ENCODE measurements at places on chromosomes 3 and 15.

GRCh38 chr15:51912528-51912927, 59.0 kb downstream of the LEO1 start:
- DNase-seq, result no peak

DNA sequence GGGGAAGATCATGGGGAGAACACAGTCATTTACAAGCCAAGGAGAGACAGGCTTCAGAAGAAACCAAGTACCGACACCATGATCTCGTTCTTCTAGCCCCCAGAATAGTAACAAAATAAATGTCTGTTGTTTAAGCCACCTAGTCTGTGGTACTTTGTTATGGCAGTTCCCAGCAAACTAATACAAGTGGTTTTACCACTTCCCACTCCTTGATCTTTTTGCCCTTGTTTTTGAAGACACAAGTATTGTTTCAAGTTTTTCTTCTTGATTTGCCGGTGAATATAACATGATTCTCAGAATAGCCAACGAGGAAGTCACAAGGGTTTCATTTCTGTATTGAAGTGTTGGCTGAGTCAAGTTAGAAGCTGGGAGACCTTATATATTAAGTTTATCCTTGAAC, 220.3 kb downstream of the SOX2 start:
- no peak for DNase-seq

- DNase-seq, result peak; percentile 14
These were observed 239.9 kb downstream of the CPNE4 start for GRCh38 chr3:131794766-131795388.

GRCh38 chr3:196599734-196600128, 31.3 kb downstream of the FBXO45 start:
- DNase-seq, result no peak

DNA sequence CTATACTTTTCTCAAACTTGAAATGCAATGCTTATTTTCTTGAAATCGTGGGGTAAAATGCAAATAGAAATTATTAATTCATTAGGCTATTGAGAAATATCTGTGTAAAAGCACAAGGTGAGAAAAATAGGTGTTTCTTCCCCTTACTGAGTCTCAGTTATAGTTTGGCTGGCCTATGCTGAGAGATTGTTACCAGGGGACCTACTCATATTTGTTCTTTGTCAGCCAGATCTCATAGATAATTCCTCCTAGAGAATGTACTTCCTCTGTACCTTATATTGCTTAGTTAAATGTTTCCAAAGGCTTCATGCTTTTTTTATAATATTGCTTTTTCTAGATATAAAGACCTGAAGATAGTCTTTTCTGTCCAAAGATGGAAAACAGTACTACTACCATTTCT, 60.0 kb upstream of the TRPC1 start:
- DNase-seq, result no peak

DNA sequence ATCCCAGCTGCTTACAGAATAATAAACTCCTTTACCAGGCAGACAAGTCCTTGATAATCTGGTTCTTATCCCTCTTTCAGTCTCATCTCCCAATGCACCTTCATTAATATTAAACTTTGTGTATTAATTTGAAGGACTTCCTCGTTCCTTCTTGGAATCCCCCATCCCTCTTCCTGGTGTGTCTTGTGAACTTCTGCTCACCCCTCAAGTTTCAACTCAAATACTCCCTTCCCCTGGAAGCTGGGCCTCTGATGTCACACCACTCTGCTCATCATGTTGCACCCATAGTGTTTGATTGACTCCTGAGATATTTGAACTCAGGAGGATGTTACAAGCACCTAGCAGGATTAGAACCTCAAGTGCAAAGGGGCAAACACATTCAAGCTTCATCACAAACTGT, 3.3 kb upstream of the STT3B start:
- no peak for DNase-seq

Data from CD4-positive, alpha-beta T cell treated with Interleukin-6 at 100 ng/mL for 8 hours (primary cell).